Fibroblast of pulmonary artery (primary cell): ENCODE measurements at places on chromosomes 12 and 14.

GRCh38 chr12:114757684-114758325 is 73.8 kb upstream of the TBX3 start:
- DNase-seq: no peak

DNA sequence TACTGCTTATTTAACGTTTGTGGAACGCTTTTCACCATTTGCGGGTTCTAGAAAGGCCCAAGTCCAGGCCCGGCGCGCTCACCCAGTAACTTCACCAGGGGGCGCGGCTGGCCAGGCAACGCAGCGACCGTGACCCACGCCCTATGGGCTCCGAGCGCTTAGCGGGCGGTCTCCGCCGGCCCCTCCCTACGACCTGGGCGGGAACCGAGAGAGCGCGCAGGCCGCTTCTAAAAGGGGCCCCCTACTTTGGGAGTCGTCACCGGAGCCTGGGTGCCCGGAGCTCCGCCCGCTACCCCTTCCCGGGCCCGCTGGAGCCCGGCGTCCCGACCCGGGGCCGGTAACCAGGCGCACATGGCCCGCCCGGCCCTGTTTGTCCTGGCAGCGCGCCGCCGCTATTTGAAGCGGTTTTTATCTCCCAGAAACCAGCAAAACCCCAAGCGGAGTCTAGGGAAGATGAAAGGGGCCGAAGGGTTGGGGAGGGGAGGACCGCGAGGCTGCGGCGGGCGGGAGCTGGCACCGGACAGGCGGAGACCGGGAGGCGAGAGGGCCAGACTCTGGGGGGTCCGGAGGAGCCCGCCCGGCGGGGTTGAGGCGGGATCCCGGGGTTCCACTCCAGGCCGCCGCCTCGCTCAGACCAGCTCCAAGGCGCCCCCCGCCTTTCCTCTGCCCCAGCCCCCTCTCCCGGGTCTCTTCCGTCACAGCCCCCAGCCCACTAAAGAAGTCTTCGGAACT is 3.5 kb upstream of the AAAS start:
- peak; percentile 93 for DNase-seq

GRCh38 chr12:57695770-57696432 is 2.0 kb downstream of the OS9 start:
- DNase-seq: no peak

DNA sequence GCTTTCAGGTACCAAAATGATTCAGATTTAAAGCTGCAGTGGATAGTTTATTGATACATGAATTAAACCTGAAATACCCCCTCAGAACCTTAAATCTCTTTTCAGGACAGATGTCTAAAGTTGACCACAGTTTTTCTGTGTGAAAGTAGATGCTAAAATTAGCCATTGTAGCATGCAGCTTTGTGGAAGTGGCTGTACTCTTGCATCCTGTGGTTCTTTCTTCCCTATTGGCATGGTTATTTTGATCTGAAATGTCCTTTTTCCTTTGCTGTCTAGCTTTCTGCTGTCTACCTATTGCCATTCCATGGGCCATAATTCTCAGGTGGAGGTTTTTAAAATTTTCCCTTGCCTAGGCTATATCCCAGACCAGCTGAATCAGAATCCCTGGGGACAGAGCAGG is 455.6 kb downstream of the ZFP36L1 start:
- DNase-seq: no peak

DNA sequence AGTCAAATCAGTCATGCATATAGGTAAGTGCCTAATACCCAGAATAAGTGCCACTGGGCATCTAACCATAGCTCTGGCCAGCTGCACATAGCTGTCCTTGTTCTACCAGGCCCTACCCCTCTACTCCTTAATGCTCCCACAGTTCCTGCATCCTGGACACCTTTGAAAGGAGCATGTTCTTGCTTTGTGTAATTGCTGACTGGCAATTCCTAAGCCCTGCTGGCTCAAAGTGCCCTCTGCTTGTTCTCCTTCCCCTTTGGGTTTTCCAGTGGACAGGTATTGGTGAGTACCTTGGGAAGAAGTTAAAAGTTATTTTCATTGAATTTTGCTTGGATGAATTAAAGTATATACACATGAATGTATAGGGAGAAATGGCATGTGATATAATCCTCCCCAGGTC is 516.4 kb downstream of the ETNK1 start:
- no peak for DNase-seq

DNA sequence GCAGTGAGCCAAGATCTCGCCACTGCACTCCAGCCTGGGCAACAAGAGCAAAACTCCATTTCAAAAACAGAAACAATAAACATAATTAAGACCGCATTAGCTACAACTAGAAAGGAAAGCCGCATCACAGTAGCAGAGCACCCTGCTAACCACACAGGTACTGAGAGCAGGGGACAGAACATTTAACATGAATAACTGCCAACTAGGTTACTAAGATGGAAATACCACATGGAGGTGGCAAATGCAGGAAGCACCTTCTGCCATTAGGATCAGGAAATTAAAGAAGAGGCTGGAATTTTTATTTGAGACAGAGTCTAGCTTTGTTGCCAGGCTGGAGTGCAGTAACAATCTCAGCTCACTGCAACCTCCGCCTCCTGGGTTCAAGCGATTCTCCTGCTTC is 41.9 kb downstream of the CDC42BPB start:
- DNase-seq: no peak

GRCh38 chr14:76264384-76264783 is 111.6 kb upstream of the ESRRB start:
- no peak for DNase-seq

DNA sequence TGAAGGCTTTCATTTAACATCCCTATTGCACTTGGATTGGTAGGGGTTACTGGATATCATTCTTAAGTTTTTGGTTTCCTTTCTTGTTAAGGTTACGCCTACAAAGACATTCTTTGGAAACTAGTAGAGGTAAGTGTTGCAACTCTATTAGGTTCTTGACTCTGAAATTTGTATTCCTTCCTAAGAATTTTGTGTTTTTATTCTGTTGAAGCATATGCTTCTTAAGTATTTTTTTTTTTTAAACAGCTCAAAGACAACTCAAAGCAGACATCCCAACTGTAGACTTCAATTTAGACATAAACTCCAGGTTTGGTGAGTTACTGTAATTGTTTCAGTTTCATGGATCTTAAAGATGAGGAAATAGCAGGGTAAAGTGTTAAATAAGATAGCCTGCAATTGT is 1.1 kb upstream of the RBMS2 start:
- DNase-seq: peak; percentile 60

DNA sequence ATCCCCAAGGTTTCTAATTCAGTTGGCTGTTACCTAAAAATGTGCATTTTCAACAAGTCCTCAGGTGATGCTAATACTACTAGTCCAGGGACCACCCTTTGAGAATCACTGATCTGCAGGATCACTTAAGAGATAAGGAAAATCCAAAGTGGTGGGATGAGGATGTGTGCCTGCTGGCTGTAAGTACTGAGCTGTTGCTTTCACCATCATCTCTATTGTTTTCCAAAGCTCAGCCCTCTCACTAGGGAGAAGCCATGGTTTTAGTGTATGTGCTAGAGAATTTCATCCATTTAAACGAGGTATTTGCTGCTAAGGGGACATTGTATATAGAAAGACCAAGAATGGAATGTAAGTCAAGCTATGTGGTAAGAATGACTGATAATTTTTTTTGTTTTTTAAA is 202.3 kb downstream of the KIF21A start:
- DNase-seq: no peak

GRCh38 chr12:1034751-1035457 is 43.9 kb downstream of the ERC1 start:
- DNase-seq: no peak

DNA sequence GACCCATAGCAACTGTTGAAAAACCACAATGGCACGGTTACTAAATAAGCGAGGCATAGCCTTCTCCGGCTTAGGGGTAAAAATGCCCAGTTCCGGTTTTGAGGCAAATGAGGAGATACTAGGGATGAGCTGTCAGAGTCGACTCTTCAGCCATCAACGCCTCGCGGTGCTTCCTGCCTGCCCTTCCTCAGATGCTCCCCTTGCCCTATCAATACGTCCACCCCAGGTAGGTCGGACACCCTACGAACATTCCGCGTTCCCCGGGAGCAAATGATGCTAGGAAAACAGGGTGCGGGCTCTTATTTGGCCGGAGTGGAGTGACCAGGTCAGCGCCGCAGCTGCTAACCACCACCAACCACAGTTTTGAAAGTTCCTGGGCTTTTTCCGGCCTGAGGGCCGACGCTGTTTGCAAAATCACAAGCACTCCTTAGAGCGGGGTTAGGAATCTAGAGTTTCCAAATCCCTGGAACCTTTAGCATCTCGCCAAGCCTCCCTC is 1.2 kb downstream of the SRSF9 start:
- peak; percentile 70 for DNase-seq

DNA sequence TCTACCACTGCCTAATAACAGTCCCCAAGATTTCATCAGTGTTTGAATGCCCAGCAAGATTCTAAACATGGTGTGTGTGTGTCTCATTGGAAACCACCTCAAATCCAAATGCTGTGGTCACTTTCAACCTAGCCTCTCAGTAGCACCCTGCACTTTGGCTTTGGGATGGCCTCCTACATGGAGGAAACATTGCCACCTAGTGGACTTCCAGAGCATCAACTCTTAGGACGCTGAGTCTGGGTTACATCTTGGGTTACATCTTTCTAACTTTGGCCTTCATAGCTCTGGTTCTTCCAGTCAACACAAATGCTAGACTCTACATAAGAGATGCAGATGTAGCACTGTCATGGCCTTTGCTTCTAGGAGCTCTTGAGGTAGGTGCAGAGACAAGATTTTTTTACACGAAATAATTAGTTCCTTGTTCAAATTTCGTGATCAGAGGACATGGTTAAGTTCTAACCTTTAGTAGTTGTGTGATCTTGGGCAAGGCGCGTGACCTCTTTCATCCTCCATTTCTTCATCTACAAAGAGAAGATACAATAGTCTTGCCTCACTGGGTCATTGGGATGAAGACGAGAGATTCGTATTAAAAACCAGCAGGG is 113.5 kb upstream of the VASH1 start:
- DNase-seq: peak; percentile 72
